ENCODE measurements at places on chromosomes 5 and 9.

- DNase-seq, result no peak
Observed at GRCh38 chr5:58107704-58108103, 352.2 kb downstream of the PLK2 start.

- DNase-seq, result no peak
Observed at GRCh38 chr9:97768746-97769145, 71.6 kb upstream of the XPA start.

DNA sequence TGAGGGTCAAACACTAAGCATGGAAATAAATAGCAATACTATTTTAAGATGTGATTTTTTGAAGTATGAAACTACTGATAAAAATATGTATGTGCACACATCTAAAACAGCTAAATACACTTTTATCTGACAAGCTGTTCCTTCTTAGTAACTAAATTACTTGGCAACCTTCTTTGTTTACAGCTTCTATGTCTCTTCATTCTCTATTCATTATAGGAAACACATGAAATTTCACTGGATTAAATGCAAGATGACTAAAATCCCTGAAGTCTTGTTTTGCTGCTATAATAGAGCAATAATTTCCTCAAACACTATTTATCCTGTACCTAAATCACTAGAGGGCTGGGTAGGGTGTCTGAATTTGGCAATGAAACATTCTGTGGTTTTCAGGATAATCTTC is 11.7 kb downstream of the RICTOR start:
- DNase-seq, result no peak

- no peak for DNase-seq
Observed at GRCh38 chr5:60101573-60101972, 208.0 kb upstream of the PDE4D start.

DNA sequence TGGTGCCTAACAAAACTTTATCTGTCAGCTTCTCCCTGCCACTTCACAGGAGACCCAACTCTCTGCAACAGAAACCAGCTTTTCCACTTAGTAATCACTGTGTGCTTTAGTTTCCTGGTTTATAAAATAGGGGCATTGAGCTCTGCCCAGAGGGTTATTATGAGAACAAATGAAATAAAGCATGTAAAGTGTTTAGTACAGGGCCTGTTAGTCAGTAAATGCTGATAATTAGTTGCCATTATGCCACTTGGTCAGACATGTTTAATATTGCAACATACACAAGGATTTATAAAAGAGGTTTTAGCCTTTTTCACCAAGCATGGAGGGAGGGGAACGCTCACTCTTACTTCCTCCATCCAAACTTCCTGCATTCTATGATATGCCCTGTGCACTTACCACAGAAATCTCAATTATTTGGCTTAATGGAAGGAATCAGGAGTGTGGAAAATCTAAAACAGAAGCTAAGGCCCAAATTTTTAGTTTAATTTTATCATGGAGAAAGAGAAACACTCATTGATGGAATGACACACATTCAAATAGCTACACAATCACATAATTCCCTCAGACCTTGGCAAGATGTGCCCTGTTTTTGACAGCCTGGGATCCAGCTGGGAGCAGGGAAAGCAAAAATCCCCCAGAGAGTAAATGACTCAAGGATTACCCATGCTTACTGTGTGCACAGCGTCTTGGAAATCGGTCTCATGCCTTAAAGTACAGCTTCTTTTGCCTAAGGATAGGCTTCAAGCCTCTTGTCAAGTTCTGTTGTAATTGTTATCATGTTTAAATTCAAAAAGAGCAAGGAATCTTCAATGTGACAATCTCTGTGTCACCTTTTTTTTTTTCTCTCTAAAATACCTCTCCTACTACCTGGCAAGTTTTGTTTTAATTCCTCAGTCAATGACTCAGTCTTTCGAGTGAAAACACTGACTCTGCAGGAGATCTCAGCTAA is 34.0 kb downstream of the ZNF474 start:
- no peak for DNase-seq

DNA sequence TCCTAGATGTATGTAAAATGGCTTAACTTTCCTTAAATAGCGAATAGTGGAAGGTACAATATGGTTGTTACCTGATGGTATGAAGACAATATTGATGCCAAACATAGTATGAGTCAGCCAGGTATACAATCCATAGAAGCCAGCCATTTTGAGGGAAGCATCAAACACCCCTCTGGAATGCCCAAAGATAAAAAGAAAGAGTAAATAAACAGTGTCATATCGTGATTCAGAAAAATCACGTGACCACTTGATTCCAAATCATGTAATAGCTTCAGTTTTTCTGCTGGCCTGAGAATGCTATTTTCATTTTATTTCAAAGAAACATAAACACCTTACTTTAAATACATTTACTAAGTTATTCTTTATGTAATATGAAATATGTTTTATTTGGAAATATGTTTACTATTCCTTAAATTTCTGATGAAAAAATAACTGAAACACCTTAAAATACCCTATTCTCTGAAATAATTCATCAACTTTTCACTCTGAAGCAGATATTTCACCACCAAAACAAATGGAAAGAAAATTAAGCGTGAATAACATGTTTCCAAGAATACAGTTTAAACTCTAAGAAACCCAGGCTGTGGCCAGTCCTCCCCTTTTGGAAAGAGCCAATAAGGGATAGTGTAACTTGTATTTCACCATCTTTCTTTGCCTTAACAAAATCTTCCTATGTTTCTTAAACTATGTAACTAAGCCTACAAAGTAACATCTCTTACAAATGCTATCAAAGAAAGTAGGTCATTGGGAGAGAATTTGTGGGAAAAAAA is 24.8 kb upstream of the CTNNAL1 start:
- DNase-seq, result no peak

DNA sequence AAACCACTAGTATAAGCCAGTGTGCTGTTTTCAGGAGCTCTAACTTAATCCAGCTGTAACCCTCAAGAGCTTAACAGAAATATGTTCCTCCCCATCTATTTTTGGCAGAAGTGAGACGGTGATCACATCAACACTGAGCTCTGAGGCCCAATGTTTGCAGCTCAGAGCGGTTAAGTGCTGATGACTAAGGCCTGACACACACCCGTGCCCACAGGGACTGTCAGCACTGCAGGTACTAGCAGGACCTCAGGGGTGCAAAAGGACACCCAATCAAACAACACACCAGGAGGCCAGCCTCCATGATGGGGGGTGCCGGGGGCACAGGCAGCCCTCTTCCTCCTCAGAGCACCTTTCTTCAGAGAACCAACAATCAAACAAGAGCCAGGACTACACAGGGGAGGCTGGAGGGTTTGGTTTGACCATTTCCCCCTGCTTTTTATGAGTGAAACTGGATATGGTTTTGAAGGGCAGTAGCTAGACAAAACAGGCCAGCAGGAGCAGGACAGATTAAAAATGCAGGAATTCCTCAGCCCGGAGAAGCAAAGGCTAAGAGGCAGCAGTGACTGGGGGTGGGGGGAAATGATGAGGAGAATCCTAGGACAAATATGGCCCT is 61.3 kb downstream of the RAPGEF1 start:
- peak; percentile 79 for DNase-seq

GRCh38 chr5:177372034-177372896 is 12.0 kb upstream of the SLC34A1 start:
- DNase-seq, result no peak

GRCh38 chr5:96049398-96050272 is 88.0 kb upstream of the ELL2 start:
- no peak for DNase-seq

GRCh38 chr5:126812199-126812570 is 35.2 kb downstream of the LMNB1 start:
- no peak for DNase-seq

DNA sequence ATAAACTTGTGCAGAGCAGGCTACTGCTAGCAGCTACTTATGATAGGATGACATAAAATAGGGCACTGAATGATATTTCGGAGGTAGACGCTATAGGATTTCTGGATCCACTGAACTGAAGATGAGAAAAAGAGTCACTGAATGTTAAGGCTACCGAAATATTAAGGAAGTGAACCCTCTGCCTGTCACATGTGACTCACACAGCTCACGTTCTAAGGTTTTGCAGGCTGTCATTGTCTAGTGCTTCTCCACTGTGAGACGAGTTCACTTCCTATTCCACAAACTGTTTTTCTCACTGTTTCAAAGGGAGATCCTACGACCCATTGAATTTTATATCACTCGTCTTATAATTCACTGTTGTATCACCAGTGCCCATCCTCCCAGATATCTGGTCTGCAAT is 100.8 kb downstream of the CTNND2 start:
- no peak for DNase-seq

DNA sequence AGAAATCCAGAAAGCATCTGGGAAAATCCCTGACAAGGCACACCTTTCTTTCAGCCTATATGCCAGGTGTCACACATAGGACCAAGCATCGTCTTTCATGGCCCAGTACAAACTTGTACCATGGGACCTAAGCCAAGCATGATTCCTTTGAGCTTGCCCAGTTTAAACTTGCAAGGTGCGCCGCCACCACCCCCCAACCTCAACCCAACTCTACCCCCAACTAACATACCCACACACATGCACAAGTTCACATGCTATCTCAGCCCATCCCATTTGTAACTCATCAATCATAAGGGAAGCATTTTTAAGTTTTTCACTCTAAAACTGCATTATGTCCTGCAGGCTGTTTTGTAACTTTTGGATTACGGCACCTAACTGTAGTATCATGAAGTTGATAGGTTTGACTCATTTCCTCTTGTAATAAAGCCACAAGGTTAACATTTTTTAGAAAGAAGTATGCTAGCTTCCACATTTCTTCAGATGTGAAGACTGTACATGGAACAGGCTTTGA is 145.9 kb upstream of the FST start:
- no peak for DNase-seq

DNA sequence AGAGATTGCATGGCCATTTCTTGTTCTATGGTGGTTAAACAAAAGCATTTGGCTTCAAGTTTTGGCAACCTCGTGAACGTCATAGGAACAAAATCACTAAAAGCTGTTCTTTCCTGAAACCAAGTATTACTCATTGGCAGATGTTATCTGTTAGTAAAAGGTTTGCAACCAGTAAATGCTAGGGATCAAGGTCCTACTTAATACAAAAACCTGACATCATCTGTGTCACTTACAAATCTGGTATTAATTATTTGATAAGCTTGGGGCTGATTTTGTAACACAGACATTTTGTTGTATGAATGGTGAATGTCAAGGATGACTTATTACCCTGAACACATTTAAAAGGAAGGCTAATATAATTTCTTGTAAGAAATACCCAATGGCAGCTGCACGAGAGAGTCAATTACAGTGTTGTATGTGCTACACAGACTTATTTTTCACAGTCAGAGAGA is 486.4 kb upstream of the ZNF608 start:
- DNase-seq, result no peak

DNA sequence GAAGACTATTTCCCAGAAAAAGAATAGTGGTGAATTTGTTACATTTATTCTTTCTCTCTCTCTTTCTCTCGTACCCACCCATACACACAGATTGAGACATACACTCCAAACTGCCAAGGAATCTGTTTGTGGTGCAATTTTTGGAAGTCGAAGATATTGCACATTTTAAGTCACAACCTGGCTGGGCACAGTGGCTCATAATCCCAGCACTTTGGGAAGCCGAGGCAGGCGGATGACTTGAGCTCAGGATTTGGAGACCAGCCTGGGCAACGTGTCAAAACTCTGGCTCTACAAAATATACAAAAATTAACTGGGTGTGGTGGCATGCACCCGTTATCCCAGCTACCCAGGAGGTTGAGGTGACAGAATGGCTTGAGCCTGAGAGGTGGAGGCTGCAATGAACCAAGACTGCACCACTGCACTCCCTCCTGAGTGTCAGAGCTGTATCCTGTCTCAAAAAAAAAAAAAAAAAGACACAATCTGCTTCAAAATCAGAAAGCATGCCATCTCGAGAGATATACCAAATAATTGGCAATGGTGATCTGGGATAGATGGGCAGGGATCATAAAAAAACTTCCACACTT is 19.2 kb upstream of the PLIN2 start:
- DNase-seq, result no peak

DNA sequence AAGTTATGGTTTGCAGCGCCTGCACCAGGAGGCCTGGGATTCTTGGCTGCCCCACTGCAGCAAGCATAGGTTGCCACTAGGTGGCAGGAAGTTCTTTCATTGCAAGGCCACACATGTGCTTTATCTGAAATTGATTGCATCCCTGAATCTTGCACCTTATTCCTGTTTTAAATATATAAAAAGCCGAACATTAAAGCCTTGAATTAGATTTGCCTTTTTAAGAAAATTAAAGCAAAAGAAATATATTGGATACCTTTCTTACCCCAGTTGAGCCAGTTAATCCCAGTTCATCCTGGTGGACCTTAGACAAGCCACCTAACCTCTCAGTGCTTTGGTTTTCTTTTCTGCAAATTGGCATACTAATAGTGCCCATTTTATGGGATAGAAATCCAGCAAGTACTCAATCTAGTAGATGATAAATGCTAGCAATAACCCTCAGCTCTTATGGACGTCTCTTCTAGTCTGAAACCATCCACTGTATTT is 6.3 kb upstream of the TRMT10B start:
- peak; percentile 32 for DNase-seq

DNA sequence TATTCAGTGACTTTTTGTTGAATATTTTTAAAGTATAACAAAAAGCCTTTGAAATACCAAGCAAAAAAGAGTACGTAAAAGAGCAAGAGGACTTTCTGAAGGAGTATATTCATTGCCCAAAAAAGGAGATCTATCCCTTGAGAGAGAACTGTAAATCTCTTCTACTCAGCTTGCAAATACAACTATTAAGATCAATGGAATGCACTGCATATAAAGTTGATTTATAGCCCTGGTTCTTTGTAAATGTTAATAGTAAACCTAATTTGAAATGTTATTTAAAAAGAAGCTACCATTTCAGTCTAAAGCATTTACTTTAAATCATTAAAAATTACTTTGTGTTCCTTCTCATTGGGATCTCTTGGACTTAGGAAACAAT is 168.1 kb downstream of the PDE4D start:
- DNase-seq, result no peak

DNA sequence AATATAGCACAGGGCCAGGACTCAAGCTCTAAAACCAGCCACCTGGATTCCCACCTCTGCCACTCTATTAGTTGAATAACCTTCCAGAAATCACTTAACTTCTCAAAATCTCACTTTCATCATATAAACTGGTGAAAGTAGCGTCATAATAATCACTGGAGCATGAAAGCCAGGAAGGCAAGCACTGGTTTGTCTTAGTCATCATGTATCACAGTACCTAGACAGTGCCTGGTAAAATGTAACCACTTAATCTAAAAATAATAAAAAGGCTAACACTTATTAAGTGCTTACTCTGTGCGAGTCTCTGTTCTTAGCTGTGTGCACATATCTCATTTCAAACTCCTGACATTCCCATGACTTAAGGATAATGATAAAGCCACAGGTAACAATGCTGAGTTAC is 109.4 kb downstream of the ASTN2 start:
- DNase-seq, result no peak

DNA sequence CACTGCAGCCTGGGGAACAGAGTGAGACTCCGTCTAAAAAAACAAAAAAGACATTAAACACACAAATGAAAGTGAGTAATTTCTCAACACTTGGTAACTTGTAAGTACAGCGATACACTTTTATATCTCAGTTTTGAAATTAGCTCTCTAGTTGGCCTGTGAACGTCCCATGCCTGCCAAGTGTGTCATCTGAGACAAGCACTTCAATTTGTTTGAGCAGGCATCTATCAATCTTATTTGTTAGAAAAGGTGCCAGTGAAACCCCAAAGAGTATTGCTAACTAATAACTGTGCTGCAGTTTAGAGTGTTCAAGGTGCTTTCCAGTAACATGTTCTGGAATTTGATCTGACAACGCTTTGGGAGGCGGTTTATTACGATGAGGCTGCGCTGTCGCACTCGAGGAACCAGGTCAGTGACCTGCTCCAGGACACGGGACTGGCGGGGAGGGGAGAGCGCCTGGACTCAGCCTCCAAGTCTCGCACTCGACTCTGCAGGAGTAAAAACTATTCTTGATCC is 1.1 kb upstream of the SPIN1 start:
- DNase-seq, result no peak
